ENCODE measurements at places on chromosomes 2 and 18.

DNA sequence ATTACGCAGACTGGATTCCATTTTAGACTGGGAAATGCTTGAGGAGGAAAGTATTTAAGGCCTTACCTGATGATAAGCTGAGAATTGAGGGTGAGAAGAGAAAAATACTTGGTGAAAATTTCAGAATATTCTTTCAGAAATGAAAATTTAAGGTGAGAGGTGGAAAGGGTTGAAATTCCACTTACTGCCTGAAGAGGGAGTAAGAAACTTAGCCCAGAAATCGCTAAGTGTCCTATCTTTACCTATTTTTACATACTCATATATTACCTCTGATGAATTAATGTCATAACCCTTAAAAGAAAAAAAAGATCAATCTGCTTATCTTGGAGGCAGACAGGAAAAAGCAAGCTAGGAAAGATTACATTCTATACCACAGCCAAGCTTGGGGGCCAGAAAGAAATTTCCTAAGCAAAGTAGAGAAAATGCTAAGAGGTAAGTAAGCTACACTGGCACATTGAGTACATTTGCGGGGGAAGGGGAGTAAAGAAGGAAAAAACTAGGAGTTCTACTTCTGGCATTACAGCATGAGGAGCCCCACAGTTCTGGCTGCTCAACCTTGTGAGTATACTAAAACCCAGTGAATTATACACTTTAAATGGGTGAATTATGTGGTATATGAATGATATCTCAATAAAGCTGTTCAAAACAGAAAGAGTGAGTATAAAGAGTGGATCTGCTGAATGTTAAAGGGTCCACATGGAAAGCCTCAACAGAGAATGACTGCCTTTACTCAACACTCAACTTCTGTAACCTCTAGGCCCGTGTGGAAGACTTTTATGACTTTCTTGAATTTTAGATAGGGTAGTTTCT, 33.8 kb downstream of the SMC6 start:
- no peak for DNase-seq

DNA sequence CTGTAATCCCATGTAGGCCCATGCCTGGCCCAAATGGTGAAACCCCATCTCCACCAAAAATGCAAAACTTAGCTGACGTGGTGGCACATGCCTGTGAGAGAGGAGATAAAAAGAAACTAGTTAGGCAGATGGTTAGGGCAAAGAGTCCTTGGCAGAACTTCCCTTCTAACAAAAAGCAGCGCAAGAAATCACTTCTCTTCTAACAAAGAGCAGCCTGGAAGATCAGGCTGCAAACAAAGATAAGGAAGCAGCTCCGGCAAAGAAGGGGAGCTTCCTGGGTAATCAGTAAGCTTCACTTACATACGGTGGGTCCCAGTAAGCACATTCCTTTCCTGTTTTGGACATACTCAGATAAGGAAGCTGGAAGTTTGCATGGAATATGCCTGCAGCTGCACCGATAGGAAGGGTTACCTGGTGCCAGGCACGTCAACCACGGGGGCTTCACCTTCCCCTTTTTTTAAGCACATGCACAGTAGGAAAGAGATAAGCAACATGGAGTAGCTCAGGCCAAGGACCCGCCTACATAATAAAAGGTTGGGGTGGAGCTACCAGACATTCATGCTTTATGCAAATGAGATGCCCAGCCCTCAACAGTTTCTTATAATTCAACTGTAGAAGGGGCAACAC, 61.0 kb upstream of the SLC25A52 start:
- no peak for DNase-seq

- no peak for DNase-seq
Observed at GRCh38 chr18:28041366-28041765, 135.6 kb downstream of the CDH2 start.

DNA sequence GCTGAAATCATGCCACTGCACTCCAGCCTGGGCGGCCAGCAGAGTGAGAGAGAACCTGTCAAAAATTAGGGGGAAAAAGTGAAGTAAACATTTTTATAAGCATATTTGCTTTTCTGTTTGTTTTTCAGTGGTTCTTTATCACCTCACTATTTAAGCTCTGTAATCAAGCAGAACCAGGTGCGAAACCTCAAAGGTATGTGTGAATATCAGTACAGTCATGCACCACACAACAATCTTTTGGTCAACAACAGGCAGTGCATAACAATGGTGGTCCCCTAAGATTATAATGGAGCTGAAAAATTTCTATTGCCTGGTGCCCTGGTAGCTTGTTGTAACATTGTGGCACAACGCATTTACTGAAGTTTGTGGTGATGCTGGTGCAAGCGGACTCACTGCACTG, 167.4 kb upstream of the STON1 start:
- DNase-seq = no peak

DNA sequence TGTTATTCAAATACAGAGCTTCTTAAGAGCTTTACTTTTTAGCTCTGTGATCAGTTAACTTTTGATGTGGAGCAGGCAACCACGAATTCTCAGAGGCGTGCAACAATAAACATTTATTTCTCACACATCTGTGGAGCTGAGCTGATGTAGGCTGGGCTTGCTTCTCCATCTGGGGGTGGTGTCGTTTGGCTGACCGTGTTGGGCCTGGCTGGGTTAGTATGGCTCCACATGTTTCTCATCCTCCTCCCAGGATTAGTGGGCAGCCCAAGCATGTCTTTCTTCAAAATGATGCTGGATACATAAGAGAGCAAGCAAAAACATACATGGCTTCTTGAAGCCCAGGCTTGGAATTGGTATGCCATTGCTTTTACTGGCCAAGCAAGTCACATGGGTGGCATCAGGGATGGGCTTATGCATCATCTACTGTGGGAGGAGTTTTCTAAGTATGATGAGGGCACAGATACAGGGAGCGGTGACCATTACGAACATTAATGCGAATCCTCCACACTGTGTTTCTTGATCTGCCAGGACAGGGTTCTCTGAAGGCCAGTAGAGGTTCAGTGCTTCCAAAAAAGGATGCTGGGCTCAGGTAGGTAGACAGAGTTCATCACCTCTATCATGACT, 157.0 kb upstream of the TNP1 start:
- DNase-seq = no peak

GRCh38 chr2:120691410-120691809, 44.3 kb upstream of the GLI2 start:
- DNase-seq = peak; percentile 5

DNA sequence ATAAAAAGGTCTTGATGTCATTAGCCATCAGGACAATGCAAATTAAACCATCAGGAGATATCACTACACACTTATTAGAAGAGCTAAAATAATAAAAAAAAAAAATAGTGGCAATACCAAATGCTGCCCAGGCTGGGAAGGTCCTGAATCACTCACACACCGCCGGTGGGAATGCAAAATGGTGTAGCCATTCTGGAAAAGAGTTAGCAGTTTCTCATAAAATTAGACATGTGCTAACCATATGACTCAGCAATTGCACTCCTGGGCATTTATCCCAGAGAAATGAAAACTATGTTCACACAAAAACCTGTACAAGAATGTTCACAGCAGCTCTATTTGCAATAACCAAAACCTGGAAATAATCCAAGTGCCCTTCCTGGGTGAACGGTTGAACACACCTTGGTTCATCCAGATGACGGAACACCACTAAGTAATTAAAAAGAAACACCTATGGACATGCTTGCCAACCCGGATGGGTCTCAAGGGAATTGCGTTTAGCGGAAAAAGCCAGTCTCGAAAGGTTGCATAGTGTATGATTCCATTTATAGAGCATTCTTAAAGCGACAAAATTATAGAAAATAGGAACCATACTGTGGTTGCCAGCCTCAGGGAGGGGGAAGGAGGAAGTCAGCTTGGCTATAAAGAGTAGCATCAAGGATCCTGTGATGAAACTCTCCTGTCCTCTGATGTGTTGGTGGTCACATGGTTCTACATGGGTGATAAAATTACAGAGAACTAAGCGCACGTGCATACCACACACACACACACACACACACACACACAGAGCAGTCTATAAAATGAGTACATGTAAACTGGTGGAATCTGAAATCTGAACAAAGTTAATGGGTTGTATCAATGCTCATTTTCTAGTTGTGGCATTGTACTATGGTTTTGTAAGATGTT, 4.6 kb downstream of the MBP start:
- DNase-seq = no peak

GRCh38 chr2:48313036-48313877, 216.7 kb upstream of the STON1 start:
- DNase-seq = no peak

GRCh38 chr2:101395545-101396315, 8.4 kb upstream of the CREG2 start:
- no peak for DNase-seq

GRCh38 chr2:45782986-45783385, 131.5 kb downstream of the PRKCE start:
- DNase-seq = no peak

- no peak for DNase-seq
Observed at GRCh38 chr2:53913721-53914120, 54.0 kb upstream of the GPR75 start.

DNA sequence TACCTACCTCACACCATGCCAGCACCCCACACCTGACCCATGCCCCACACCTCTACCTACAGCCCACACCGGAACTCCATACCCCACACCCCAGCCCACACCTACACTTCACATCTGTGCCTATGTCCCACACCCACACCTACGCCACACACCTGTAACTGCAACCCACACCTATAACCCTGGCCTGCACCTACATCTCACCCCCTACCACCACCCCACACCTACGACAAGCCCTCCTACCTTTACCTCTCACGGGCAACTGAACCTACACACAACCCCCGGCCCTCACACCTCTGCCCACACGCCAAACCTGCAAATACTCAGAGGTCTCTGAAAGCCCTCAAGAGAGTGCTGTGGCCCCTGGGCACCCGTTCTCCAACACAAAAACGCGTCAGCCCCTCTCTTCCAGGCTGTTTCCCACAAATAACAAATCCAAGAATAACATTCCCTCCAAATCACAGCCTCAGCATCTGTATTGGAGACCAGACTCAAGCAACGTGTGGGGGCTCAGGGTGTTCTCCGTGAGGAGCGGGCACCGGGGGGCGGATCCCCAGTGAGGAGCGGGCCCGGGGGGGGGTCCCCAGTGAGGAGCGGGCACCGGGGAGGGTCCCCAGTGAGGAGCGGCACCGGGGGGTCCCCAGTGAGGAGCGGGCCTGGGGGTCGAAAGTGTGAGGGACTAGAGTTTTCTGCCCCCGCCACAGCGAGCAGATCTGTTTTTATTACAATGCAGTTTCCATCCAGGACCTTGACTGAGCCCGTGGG, 33.4 kb downstream of the SLC66A2 start:
- DNase-seq = no peak

DNA sequence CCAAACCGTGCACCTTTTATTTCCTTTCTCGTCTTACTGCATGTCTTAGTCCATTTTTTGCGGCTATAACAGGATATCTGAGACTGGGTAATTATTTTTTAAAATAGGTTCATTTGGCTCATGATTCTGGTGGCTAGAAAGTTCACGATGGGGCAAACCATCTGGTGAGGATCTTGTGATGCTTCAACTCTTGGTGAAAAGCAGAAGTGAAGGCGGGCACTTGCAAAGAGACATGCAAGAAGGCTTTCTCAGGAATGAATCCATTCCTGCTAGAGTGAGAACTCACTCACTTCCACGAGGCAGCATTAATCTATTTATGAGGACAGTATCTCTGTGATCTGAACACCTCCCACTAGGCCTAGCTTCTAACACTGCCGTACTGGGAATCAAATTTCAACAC, 327.1 kb upstream of the RBMS1 start:
- DNase-seq = no peak

DNA sequence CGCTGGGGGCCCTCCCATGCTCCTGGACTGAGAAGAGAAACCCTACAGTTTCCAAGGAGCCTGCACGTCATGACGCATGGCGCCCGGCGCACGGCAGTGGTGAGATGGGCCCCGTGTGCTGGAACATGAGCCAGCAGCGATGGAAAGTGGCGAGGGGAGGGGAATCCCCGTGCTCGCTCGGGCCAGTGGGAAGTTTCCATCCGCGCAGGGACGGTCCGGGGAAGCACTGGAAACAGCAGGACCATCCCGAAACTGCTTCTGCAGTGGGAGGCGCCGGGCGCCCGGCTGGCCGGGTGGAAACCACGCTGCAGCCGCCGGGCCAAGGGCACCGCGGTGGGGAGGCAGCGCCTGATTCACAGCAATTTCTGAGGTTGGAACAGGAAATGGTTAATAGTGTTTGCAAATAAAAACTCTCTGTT, 4.9 kb upstream of the PDCD1 start:
- DNase-seq = no peak

GRCh38 chr18:61535401-61535800, 202.2 kb downstream of the CDH20 start:
- DNase-seq = no peak

DNA sequence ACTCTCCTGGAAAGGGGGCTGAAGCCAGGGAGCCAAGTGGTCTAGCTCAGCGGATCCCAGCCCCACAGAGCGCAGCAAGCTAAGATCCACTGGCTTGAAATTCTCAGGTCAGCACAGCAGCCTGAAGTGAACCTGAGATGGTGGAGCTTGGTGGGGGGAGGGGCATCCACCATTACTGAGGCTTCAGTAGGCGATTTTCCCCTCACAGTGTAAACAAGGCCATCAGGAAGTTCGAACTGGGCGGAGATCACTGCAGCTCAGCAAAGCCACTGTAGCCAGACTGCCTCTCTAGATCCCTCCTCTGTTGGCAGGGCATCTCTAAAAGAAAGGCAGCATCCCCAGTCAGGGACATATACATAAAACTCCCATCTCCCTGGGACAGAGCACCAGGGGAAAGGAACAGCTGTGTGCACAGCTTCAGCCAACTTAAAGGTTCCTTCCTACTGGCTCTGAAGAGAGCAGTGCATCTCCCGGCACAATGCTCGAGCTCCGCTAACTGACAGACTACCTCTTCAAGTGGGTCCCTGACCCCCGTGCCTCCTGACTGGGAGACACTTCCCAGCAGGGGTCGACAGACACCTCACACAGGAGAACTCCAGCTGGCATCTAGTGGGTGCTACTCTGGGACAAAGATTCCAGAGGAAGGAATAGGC, 282.3 kb upstream of the EPC2 start:
- DNase-seq = no peak

DNA sequence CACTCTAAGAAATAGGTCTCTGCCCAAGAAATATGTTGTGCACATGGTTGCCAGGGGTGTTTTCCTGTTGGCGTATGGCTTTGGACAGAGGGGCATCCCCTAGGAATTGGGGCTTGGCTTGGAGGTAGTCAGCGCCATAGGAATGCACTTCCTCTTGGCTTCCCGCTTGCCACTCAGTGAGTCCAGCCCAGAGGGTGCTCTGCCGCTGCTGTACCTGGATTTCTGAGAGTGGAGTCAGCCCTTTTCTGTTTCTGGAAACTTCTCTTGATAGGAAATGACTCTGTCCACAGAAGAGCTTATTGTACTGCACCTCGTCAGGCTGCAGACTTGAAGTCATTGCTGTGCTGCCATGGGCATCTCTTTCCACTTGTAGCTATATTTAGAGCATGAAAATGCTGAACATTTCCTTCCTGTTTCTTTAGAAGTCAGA, 116.7 kb upstream of the MGAT5 start:
- DNase-seq = no peak

DNA sequence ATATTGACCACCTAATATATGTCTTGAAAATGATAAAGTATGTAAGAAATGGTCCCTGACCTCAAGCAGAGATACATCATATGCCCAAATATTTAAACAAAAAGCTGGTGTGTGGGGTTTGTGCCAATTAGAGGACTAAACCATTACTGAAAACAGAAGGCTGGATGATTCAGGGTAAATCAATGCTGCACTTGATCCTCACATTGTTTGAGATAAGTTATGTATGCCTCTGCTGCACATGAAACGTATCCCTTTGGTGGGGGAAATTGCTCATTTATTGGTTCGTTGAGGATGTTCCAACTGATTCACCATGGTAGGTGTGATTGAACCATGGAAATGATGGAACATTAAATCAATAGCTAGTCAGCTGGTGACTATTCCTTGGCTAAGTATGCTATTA, 24.7 kb upstream of the DARS1 start:
- no peak for DNase-seq

Measured in NCI-H1105 (cell line).